Natural killer cell treated with Interleukin-12 subunit alpha and Interleukin-12 subunit beta and Interleukin-15 and Interleukin-18, amount 100 ng/mL, for 72 hours (primary cell): ENCODE measurements at places on chromosomes 3 and 15.

- no peak for DNase-seq
Measured at GRCh38 chr15:58298879-58299850, 132.6 kb upstream of the LIPC start.

GRCh38 chr3:107082527-107082926 lies 294.7 kb upstream of the CCDC54 start:
- no peak for DNase-seq

DNA sequence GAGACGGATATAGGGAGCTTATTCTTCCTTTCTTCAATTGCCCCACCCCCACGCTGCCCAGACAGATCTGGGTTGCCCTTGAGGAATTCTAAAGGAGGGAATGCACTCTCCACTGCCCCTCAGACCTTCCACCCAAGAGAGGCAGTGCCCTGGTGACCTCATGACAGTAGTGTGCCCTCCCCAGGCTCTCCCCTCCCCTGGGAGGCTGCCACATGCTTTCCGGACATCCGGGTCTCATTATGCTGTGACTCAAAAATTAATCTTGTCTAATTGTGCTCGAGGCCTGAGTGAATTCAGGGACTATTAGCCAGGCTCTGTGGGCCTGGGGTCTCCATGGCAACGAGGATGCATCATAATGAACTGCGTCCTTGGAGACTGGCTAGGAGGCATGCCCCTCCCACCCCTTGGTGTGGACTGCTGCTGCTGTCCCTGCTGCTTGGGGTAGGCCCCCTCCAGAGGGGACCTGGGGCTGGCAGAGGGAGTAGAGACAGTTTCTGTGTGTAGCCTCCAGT lies 20.8 kb downstream of the CORO2B start:
- DNase-seq, result no peak

GRCh38 chr3:104005815-104006214 lies 1360.9 kb upstream of the ALCAM start:
- DNase-seq, result no peak

DNA sequence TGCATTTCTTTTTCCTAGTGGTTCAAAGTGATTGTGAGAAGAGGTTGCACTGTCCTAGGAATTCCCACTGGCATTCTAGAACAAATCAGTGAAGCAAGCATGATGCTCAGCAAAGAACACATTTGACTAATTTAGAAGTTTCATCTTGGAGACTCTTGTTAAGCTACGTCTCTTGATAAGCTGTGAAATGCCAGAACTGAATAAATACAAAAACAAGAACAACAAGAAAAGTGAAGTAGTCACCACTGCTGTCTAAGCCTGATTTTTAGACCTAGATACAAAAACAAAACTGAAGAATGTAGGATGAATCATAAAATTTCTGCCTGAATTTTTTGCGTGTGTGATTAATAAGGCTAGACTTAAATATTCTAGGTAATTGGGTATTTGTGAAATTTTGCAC lies 1162.4 kb downstream of the TUSC7 start:
- DNase-seq, result no peak

GRCh38 chr15:99564221-99565048 lies 1.3 kb upstream of the MEF2A start:
- DNase-seq, result no peak

DNA sequence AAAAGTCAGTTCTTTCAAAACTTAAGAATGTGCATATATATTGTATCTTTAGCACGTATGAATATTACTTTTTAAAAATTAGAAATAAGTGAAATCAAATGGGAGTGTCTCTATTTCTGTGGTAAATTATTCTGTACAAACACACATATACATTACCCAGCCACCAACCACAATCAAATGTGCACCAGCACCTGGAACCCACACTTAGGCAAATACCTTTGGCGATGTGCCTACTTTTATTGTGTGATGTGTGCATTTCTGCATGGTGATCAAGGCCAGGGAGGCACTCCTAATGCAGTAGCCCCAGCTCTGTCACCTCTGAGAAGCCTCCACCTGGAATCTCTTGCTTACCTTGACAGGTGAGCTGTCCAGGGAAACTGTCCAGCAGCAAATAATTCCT lies 76.9 kb downstream of the PIK3R4 start:
- no peak for DNase-seq

GRCh38 chr3:120705884-120706582 lies 24.0 kb upstream of the HGD start:
- DNase-seq, result no peak

DNA sequence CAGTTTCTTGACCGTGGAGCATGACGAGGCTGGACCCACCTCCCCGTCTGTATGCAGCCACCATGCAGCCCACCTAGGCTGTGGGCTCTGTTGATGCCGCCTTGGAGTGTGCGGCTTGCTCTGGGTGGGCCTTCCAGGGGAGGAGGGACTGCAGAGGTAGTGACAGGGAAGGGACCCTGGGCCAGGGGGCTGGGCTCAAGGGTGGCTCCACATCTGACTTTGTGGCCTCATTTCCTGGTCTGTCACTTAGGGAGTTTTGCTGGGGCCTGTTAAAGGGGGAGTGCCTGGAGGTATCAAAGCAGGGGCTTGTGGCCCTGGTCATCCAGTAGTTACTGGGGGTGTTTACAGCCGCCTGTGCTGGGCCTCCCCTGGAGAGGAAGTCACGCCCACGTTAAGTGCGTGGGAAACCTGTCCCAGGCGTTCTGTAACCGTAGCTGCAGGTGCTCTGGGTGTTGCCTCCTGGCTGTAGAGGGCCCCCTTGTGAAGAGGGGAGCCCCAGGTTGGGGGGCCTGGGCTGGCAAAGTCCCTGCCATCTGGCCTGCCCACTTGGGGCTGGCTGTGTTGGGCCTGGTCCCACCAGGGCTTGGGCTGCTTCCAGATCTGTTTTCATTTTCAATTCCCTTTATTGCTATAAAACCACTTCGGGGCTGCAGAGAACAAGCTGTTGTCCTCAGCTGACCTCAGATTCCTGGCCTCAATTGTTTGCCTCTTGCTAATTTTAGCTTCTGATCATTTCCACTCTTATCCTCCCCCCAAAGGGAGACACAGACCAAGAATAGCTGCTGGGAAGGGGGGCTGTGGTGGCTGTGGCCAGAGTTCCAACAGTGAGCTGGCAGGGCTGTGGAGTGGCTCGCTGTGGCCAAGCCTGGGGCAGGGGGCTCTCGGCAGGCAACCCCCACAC lies 26.5 kb downstream of the KLF13 start:
- DNase-seq, result no peak

GRCh38 chr15:40339621-40339945 lies 1.2 kb downstream of the CCDC9B start:
- DNase-seq, result no peak

DNA sequence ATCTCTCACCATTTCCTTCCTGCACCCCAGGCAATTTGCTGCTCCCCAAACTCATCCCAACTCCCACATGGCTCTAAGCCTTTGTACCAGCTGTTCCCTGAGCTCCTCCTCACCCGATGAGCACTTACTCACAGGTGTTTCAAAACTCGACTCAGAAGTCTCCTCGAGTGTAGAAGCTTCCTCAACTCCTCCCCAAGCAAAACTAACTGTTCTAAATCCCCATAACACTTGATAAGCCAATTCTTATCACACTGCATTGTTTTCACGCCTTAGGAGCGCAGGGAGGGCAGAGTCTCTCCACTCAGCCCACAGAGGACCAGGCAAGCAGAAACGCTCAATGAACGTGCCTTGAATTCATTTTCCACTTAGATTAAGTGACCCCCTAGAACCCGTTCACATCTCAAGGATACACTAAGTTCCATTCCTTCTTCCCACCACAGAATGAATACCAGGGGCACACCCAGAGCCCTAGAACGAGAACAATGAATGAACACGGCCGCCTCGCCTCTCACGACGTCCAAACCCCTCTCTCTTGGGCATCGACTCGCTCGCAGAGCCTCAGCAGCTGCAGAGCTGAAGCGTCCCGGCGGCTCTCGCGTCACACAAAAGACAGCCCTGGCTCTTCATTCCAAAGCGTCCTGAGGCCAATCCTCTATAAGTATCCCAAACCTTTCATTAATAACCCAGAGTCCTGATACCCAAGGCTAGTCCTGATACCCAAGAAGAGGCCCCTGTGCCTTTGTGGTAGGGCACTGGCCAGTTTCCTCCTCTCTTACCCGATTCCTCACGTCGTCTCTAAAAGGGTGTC lies 1.1 kb downstream of the RAF1 start:
- no peak for DNase-seq

GRCh38 chr3:102301155-102301880 lies 133.5 kb upstream of the ZPLD1 start:
- no peak for DNase-seq

- no peak for DNase-seq
Measured at GRCh38 chr3:127772827-127773751, 49.2 kb downstream of the MGLL start.

DNA sequence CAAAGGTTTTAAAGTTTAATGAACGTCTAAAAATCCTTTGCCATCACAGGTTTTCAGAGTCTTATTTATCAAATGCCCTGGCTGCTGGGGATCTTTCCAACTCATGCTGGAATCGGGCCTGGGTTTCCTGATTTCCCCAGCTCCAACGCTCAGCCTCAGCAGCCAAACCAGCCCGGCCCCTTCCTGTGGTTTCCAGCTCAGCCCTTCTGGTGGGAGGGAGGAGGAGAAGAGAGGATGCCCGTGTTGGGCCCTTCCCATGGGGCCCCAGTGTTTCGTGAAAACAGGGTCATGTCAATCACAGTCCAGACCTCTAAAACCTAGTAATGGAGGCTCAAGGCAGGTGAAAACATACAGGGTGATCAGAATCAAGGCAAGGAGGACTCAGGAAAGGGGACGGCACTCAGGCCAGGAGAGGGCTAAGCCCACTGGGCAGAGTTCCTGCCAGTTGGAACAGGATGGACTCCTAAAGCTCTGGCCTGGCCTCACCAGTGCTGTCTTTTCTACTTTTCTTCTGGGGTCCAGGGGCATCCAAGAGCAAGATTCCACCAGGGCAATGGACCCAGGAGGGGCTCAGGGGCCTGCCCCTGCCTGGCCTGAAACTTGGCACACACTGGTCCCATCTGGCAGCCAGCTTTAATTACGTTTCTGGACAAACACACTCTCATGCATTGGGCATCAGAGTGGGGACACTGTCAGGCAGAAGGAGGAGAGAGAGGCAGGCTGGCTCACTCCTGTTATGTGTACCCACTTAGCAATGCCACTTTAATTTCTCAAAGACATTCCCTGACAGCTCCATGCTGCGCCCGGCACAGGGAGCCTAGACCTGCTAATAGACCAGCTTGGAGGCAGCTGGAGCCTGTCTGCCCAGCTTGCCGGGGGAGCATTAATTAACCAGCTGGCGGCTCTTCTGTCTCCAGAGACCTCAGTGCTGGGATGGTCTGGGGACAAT lies 194.6 kb downstream of the FAM43A start:
- DNase-seq, result no peak

- no peak for DNase-seq
Measured at GRCh38 chr3:42376344-42376798, 34.0 kb downstream of the LYZL4 start.

DNA sequence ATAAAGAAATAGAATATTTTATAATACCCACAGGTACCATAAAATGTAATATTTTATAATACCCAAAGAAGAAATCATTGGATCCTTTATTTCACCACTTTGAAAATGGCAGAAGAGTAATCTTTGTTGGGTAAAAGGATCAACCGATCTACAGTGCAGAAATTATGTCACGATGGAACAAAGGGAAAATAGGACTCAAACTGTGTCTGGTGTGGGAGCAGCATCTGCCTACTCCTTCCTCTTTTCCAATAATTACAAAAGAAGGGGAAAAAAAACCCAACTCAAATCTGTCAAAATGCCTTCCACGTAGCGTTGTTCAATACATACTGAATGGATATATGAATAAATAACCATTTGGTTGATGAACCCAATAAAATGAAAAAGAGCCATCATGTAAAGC lies 492.6 kb upstream of the TBL1XR1 start:
- no peak for DNase-seq

DNA sequence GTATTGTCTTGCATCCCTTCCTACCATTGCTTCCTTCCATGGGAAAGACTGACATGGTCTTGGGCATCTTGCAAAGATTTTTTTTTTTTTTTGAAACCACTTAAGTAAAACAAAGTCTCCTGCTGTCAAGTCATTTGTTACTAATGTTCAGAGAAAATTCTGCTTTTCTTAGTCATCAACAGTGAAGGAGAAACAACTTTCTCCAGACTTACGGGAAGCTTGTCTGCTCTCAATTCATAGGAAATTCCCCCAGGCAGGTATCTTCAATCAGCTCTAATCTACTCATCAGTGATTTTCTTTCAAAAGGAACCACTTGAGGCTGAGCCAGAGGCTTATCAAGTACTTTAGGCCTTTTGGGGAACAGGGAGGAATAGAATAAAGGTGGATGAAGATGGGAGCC lies 15.9 kb upstream of the DRD3 start:
- DNase-seq, result no peak

GRCh38 chr3:99607151-99607550 lies 31.2 kb upstream of the COL8A1 start:
- no peak for DNase-seq

- DNase-seq, result no peak
Measured at GRCh38 chr15:92377083-92377789, 16.4 kb upstream of the ST8SIA2 start.

DNA sequence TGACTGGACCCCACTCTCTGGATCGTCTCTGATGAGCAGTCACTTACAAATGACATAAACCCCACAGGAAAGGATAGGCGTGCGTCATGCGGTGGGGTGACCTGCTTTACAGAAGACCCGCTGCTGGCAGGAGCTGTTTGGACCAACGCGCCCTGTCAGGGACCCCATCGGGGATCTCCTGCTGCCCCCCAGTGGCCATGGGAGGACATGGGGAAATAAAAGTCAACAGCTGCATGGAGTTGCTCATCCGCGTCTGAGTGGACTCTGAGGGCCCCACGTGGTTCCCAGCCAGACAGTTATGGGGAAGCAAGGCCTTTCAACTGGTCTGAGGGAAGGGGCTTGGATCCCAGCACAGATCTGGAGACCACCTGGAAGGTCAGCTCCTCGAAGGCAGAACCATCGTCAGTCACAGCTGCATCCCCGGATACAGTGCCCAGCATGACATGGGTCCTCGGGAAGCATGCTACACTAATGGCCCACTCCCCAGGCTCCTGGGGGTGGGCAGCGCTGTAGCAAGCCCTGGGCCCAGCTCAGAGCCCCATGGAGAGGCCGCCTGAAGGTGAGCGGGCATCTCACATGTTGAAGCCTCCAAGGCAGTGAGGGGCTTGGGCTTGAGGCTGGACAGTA lies 32.1 kb downstream of the PTH1R start:
- DNase-seq, result peak; percentile 81

- no peak for DNase-seq
Measured at GRCh38 chr15:78989701-78990240, 44.9 kb upstream of the CTSH start.

GRCh38 chr3:116920826-116921610 lies 211.4 kb downstream of the TUSC7 start:
- no peak for DNase-seq

DNA sequence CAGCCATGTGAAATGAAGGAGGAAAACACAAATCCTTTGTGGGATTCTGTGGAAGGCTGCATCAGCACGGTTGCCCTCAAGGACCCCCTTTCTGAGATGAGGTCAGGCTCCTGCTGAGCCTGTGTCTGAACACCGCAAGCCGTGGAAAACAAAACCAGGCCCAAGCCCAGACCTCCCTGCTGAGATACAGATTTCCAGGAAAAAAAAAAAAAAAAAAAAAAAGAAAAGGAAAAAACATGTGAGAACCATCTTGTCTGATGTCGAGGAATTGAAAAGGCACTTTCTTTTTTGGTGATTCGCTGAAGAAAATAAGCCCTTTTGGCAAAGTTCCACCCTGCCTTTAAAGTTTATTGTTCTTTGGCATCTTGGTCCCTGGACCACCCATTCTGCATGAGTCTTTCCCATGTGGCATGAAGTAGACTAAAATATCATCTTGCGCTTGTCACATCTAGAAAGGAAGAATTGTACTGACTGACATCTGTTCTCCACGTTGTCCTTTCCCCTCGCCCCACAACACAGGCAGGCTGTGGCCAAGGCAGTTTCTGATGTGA lies 117.6 kb downstream of the CHST2 start:
- no peak for DNase-seq
